Ureter (tissue), 1 donor: ENCODE measurements at places on chromosomes 1 and 21. TPM values are rescaled to one million over a fixed set of nuclear protein-coding genes. Genes with fewer than 3 reads are reported as not detected.

DNA sequence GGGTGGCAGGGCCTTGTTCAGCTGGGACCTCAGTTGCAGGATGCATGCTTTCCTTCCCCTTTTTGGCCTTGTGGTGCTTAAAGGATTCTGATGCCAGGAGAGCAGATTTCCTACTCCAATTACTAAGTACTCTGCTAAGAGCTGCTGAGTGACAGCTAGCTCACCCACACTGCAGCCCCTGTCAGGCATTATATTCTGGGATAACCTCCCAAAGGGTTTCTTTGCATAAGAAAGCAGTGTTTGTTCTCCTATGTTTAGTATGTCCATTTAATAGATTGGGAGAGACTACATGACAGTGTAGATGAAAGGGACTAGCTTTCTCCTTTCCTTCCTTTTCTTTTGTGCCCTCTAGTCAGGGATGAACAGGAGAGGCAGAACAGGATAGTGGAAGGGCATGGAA is 100.7 kb downstream of the FAM78B start:
- DNase-seq: no peak

- no peak for DNase-seq
Observed at GRCh38 chr1:84603223-84603622, 29.0 kb upstream of the CTBS start.

GRCh38 chr1:197859024-197859423 is 43.4 kb upstream of the C1orf53 start:
- no peak for DNase-seq

The ADAM30 gene
- total RNA-seq: not detected

- peak; percentile 31 for DNase-seq
Observed at GRCh38 chr1:150146849-150147542, 2.7 kb upstream of the PLEKHO1 start.

DNA sequence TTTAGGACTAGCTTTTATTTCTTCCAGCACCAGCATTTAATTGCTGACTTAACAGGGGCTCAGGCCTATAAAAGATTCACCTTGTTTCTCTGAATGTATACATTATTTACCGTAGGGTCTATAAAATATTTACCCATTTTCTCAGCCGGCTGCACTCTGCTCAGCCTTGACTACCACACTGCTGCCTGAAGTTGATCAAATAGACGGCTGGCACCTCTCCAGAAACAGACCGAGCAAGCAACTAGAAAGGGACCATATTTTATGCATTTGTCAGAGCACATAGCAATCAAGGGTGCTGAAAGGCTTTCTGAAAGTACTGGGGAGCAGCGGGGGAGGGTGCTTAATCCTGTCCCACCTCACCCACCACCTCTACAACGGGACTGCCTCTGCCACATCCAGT is 64.7 kb upstream of the FGGY start:
- peak; percentile 48 for DNase-seq

The LRRC3 gene
- 3.8 TPM for total RNA-seq

GRCh38 chr1:22739648-22740385 is 29.2 kb downstream of the EPHB2 start:
- peak; percentile 57 for DNase-seq

DNA sequence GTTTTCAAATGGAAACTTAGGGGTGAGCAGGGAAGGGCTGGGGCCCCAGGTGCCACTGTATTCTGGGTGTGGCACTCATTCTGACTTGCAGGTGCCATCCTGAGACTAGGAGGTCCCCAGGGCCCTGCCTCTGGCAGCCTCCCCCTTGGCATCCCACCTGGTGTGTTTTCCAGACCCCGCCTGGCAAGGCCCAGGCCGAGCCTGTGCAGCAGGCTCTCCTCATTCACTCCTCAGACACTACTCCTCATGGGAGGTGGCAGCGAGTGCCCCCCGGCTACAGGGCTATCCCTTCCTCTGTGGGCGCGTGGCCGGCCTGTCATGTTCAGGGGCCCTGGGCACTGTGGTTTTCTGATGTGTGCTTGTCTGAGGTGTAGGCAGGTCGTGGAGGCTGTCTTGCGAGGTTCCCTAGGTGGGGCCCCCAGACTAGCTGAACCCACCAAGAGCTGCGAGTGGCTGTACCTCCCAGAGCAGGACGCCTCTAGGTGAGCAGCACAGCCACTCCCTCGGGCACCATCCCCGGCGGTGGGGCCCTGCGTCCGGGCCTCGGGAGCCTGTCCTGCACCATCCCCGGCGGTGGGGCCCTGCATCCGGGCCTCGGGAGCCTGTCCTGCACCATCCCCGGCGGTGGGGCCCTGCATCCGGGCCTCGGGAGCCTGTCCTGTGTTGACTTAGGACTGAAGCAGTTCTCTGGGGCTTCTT is 13.2 kb downstream of the SLX9 start:
- DNase-seq: no peak

The SLC44A5 gene
- total RNA-seq: 0.29 TPM

- no peak for DNase-seq
Observed at GRCh38 chr1:202654079-202654478, 56.2 kb downstream of the SYT2 start.

GRCh38 chr1:211781260-211781659 is 49.3 kb downstream of the LPGAT1 start:
- no peak for DNase-seq

The OR2L5 gene
- not detected for total RNA-seq

DNA sequence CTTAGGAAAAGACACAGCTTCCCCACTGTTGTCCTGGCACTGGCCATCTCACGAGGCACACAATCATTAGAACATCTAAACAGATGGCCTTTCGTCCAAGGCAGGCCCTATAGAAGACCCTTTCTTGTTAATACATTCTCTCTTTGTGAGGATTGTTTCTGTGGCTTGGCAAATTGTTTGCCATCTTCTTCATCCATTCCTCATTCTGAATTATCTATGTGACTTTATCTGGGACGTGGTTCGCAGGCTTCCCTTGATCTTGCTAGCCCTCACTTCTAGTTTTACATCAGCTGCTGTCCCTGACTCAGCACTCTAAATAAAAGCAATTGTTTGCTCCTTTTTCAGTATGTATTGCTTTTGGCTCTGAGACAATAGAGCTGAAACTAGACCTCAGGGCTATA is 101.1 kb upstream of the ZC3H11B start:
- no peak for DNase-seq

DNA sequence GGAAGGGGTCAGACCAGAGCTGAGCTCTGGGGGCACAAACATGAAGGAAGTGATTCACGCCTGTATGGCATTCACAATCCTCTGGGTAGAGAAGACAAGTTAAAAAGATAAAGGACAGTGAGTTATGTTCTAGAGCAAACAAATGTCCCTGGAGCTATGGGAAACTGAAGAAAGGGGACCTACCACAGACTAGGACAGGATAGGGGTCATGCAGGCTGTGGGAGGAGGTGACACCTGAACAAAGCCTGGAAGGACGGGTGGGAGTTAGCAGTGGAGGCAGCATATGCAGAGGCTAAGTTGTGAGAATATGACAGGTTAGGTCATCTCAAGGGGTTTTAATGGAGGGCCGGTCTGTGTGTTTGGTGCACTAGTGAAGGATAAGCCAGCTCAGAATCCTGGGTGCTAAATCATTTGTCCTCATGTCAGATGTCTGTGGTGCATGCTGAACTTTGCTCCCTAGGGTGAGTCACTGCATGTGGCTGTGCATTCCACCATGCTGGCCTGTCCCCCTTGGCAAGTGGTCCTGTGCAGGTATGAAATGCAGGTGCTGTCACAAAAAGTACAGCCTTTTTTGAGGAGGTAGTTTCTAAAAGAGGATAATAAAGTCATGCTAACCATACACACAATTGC is 28.5 kb downstream of the TNN start:
- no peak for DNase-seq

- no peak for DNase-seq
Observed at GRCh38 chr21:45080639-45081414, 6.4 kb downstream of the ADARB1 start.

GRCh38 chr21:44462086-44462833 is 7.0 kb downstream of the LRRC3 start:
- DNase-seq: no peak

DNA sequence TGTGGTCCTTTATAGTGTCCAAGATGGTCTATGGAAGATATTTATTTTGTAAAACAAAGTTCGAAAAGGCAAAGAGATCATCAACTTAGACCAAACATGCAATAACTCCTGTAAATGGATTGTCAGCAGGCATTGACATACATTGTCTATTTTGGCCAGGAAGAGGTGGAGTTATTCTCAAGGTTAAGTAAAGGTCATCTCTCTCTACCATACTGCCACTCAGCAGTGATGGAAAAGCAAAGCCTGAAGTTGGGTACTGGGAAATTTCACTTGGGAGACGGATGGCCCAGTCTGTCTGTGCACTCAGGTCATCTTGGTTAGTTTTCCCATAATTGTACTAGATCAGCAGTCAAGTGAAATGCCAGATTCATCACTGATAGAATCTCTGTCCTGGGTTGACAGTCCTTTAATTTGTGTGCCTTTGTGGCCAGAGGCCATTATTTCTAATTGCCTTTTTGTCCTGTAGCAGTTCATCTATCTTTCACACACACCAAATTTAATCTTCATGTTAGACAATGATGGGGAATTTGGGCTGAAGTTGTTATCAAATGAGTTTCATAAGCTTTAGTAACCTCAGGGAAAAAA is 17.5 kb downstream of the PIGP start:
- DNase-seq: no peak

GRCh38 chr1:201553496-201554189 is 14.7 kb downstream of the NAV1 start:
- DNase-seq: no peak

DNA sequence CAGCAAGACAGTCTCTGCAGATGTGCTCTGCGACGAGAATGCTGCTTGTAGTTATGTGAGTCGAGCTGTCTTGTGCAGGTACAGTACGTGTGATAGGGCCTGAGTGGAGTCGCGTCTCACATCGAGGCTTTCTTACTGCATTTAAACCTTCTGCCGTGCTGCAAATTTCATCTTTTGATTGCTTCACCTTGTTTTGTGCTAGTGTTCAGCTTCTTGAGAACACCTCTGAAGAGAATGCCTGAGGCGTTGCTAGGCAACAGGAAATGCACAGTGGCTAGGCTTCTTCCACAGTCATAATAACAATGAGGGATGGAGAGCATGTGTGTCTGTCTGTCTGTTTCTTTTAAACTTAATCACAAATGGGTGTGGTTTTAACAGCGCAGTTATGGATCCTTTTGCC is 52.9 kb downstream of the MRPS6 start:
- DNase-seq: no peak

GRCh38 chr1:91548376-91549040 is 47.9 kb downstream of the CDC7 start:
- no peak for DNase-seq

The NPHS2 gene
- total RNA-seq: not detected

- DNase-seq: no peak
Observed at GRCh38 chr1:22490309-22490708, 38.7 kb downstream of the ZBTB40 start.

The TBCE gene
- total RNA-seq: 30.7 TPM

DNA sequence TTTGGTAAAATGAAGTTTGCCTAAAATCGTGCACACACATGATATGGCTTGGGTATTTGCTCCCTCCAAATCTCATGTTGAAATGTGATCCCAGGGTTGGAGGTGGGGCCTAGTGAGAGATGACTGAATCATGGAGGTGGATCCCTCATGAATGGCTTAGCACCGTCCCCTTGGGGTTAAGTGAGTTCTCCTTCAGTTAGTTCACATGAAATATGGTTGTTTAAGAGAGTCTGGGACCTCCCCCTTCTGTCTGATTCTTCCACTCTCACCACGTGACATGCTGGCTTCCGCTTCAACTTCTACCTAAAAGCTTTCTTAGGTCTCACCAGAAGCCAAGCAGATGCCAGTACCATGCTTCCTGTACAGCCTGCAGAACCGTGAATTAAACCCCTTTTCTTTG is 58.4 kb downstream of the SIPA1L2 start:
- DNase-seq: no peak

The SPTA1 gene
- total RNA-seq: not detected
